ENCODE measurements at places on chromosomes 13 and 19.

DNA sequence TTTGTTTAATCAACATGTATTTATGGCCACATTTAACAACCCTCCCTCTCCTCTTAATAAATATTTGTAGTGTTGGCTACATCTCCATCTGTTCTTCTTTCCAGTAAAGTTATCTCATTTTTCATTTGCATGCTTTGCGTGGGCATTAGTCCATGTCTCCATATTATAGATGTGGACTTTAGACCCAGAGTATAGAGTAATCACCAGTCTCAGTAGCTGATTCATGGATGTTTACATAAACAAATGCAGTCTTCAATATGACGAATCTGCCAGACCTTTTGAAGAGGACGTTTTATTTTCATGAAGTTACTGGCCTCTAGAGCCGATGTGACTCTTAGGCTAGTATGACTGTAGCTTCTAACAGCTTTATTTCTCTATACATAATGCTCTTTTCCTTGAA, 1546.2 kb downstream of the OLFM4 start:
- DNase-seq: no peak

DNA sequence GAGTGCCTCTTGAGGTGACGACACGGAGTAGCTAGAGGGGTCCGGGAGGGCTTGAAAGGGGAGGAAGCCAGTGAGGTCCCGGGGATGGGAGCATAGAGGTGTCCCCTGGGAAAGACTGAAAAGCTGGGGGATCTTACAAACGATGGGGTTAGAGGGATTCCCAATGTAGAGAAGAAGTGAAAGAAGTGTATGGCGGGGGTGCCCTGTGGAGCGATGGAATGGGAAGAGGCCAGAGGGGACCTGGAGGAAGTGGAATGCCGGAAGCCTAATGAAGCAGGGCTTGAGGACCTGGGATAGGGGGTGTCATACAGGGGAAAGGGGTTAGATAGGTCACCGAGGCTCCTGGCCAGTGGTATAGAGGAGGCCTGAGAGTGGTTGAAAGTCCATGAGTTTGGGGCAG, 580 bp downstream of the AP2A1 start:
- no peak for DNase-seq

- DNase-seq: no peak
These were observed 572.6 kb upstream of the KLF12 start for GRCh38 chr13:74706801-74707200.

- DNase-seq: no peak
These were observed 218.9 kb upstream of the EDNRB start for GRCh38 chr13:78137404-78138142.

GRCh38 chr19:40469011-40469410, 2.2 kb downstream of the SPTBN4 start:
- DNase-seq: no peak

GRCh38 chr13:71939186-71939585, 72.2 kb upstream of the DACH1 start:
- no peak for DNase-seq

DNA sequence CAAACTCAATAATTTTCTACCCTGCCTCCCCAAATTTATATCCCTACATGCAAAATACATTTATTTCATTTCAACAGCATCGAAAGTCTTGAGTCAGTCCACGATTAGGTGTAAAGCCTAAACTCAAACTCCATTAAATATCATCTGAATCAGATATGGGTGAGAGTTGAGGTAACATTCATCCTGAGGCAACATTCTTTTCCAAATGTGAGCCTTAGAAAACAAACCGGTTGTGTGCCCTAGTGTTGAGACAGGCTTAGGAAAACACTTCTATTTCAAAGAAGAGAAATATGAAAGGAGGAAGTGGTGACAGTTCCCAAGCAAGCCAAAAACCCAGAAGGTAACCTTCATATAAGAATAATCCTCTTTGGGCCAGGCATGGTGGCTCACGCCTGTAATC, 12.1 kb upstream of the ZNF441 start:
- no peak for DNase-seq
